ENCODE measurements at places on chromosomes 12 and 14.
A peak's percentile ranks its signal among the peaks of the same experiment; 100 is the strongest.

DNA sequence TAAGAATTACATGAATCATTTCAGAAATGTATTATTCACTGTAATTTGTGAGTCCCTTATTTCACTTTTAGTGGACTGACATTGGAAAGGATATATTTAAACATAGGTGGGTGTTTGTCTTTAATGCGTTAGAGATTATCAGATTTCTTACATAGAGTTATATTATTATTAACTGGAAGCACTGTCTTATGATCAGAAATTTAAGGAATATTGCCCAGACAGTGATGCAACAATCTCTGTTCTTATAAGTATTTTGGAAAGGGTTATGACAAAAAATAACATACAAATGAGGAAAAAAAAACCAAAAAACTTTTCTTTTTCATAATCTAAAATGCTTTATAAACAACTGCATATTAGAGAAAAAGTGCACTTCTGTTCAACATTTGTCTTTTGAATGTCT lies 836.6 kb downstream of the SLC6A15 start:
- no peak for DNase-seq

DNA sequence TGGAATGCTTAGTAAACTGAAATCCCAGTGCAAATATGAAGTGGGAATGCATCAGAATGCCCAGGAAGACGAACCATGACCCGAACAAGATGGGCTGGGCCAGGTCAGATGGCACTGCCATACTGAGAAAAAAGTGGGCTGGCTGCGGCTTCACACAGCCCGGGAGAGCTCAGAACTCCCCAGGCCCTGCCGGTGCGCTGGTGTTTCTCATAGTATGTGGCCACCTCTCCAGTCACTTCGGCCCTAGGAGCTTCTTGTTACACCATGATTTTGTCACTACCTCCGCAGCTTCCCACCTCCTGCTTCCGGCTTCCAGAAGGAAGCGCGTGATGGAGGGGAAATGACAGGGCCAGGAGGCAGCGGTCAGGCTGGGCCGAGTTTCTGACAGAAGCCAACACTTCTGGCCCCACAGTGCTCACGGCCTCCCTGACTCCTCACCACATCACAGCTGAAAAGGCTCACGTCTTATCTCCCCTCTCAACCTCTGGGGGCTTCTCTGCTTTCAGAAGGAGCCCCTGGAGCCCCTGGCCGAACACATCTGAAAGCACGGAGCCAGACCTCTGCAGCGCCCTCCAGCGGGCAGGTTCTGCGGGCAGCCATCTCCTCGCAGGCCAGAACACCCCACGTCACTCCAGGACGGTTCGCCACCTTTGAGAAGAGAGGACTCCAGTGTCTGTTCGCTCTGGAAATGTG lies 30.7 kb downstream of the DAD1 start:
- DNase-seq = no peak

DNA sequence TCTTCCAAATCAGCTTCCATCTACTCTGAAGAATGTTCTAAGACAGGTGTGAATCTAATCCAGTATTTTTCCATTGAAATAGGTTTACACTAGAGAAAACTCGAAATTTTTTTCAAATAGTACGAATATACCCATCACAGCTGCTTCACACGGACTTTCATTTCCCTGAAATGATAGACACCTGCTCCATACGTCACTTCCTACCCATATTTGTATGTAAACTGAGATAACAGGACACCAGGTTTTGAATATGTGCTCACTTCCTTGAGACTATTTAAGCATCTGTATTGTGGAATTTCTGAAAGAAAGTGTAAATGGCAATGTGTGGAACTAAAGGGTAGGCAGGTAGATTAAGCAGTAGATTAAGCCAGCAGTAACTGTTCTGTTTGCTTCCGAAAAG lies 13.4 kb upstream of the ITPR2 start:
- no peak for DNase-seq

- peak; percentile 41 for DNase-seq
Measured at GRCh38 chr14:58362798-58363412, 32.8 kb upstream of the TOMM20L start.
